Smooth muscle cell of the coronary artery (primary cell): ENCODE measurements at places on chromosomes 2 and 18. TPM values are rescaled to one million over a fixed set of nuclear protein-coding genes. Genes with fewer than 3 reads are reported as not detected.

CHST9 gene
- total RNA-seq = not detected in 2 replicates

UGT1A10 gene
- total RNA-seq = 0.23 TPM in 1 of 2 replicates, not detected in the other

CPLX4 gene
- not detected in 2 replicates for total RNA-seq

TEX44 gene
- not detected in 2 replicates for total RNA-seq

STAMBP gene
- 16.4 and 21.3 TPM in 2 replicates for total RNA-seq

TCF4 gene
- total RNA-seq = 73.6 and 148 TPM in 2 replicates

KRTCAP3 gene
- total RNA-seq = not detected in 2 replicates

OSBPL1A gene
- total RNA-seq = 22.5 and 39.0 TPM in 2 replicates

LOXL3 gene
- total RNA-seq = 25.5 and 62.8 TPM in 2 replicates

NT5C1B gene
- total RNA-seq = not detected in 2 replicates

DPP10 gene
- total RNA-seq = not detected in 2 replicates

MAL gene
- not detected in 2 replicates for total RNA-seq

GPR35 gene
- 0.23 and 0.30 TPM in 2 replicates for total RNA-seq

KLHL41 gene
- total RNA-seq = 0.15 and 2.6 TPM in 2 replicates

CAPN14 gene
- 0.08 and 0.12 TPM in 2 replicates for total RNA-seq

SCYGR4 gene
- under 0.01 TPM in 1 of 2 replicates, not detected in the other for total RNA-seq

RAD51AP2 gene
- total RNA-seq = under 0.01 TPM in 1 of 2 replicates, not detected in the other

LAMA3 gene
- 0.60 and 17.4 TPM in 2 replicates for total RNA-seq

STPG4 gene
- 0.23 TPM in 2 replicates for total RNA-seq

SALL3 gene
- total RNA-seq = not detected in 2 replicates

PCARE gene
- not detected in 2 replicates for total RNA-seq

TMEM131 gene
- total RNA-seq = 12.5 and 15.8 TPM in 2 replicates

IL37 gene
- total RNA-seq = not detected in 2 replicates
